ENCODE measurements at places on chromosomes 7 and 10. TPM values are rescaled to one million over a fixed set of nuclear protein-coding genes. Genes with fewer than 3 reads are reported as not detected.

Gene CTBP2
- 35.5 TPM for total RNA-seq

Gene DEPP1
- total RNA-seq = 2.2 TPM

Gene CALN1
- total RNA-seq = not detected

Gene PAPOLB
- not detected for total RNA-seq

Gene PIP4K2A
- 74.9 TPM for total RNA-seq

Gene PSD
- total RNA-seq = not detected

Gene LIPA
- 92.1 TPM for total RNA-seq

Gene OIT3
- total RNA-seq = not detected

Gene NUPR2
- not detected for total RNA-seq

Gene BUD23
- total RNA-seq = 129 TPM

Gene FFAR4
- total RNA-seq = not detected

Gene CTAGE6
- not detected for total RNA-seq

Gene FUOM
- total RNA-seq = 9.6 TPM
